Fibroblast of skin of abdomen (primary cell): ENCODE measurements at places on chromosomes 2 and 18.

DNA sequence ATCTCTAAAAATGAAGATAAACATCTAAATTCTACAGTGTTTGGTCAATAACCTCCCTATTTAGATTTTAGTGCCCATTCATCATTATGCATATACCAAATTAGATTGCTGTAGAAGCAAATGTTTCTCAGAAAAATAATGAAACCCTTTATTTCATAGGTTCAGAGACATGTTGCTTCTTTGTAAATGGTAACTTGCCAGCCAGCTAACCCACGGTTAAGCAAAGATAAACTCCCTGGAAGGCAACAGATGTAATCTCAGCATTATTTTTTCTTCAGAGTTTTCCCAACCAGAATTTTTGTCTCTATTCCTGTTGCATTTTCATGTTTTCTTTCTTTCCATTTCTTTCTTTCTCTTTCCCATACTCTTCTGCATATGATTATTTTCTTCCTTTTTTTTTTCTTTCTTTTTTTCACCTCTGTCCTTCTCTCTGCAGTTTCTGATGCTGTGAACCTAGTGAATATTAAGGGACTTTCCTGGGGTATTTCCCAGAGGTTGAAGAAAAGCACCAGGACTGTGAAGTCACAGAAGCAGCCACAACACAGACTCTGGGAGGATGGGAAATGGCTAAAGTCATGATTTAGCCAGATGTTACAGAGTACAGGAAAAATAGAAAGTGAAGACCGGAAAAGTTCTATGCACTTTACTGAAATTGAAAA lies 50.0 kb upstream of the DSG1 start:
- no peak for DNase-seq

GRCh38 chr2:210964141-210964764 lies 407.9 kb downstream of the CPS1 start:
- no peak for DNase-seq

GRCh38 chr2:72925328-72925943 lies 8.1 kb downstream of the EMX1 start:
- no peak for DNase-seq

DNA sequence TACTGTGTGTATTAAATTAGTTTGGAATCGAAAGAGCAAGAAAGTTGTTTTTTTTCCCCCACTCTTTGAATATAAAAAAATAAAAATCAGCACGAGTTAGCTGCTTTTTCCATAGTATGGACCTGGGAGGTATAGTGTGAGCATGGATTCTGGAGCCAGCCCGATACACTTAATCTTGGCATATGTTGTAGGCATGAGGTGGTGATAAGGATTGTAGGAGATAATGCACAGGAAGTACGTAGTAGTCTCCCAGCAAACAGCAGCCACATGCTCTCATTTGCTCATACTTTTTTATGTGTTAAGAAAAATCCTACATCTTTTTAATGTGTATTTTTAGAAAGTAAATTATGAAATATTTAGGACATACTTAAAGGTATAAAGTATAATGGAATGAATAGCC lies 2.1 kb upstream of the DNAJC27 start:
- DNase-seq = no peak

GRCh38 chr2:18651842-18652774 lies 62.7 kb upstream of the NT5C1B start:
- DNase-seq = peak; percentile 83

GRCh38 chr2:207337234-207338219 lies 171.8 kb upstream of the KLF7 start:
- DNase-seq = no peak

DNA sequence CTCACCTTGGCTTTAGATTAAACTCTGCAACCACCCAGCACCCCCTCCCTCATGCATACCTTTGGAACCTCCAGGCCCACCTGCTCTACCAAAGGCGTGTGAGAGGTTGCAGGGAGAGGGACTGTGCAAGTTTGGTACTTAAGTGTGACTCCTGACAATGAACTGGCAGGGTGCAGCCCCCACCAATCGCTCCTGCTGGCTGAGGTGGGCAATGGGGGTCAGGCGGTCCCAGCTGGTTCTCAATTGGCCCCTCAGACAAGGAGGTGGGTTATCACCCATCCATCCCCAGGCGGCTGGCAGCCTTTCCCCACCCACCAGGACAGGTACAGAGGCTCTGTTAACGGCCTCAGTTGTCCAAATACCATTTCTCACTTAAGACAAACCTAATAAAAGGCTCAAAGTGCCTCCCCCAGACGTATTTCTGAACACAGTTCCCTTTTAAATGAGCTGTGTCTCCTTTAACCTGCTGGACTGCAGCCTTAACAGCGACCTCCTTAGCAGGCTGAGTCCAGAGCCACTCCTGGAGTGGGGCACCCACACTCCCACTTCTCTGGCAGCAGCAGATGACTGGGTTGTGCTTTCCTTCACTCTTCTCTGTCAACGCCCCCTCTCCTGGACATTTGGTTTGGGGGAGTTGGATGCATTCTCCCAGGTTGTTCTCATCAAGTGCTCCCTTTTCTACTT lies 169.2 kb upstream of the SMAD2 start:
- DNase-seq = no peak

DNA sequence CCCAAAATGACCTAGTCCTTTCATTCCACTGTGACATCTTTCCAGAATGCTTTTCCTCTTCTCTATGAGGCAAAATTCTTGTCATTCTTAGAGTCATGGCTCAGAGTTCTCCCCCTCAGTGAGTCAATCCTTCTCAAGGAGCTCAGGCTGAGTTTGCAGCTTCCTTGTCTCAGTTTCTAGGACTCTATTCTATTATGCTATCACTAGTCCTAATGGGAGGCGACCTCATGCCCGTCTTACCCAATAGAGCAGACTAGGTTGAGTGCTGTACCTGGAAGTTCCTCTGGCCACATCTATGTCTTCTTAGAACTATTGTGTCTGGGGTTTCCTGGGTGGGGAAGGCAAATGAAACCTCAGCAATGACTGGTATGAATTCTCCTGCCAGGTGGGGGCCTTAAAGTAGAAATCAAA lies 51.5 kb downstream of the HAUS1 start:
- DNase-seq = peak; percentile 93

DNA sequence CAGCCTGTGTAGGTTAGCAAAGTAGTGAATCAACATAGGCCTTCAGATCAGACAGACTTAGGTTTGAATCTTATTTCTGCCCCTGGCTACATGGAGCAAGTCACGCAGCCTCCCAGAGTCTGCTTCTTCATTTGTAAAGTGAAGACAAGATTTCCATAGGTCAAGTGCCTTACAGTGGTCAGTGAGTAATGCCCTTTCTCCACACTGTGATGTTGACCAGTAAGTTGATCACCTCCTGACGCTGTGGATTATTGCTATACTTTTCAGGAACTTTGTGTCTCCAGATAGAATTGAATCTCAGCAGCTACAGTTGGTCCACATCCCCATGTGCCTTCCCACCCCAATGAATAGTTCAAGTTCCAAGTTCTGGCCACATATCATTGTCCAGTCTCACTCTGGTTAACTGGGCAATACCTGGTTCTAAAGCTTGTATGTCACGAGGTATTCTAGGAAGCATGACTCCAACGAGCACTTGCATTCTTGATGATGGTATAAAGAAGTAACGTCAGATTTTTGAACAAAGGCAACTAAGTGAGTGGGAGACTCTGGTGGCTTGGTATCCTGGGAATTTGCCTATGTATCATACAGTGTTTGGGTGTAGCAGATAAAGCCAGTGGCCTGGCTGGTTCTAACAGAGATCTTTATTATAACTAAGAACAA lies 2.1 kb upstream of the CLIP4 start:
- no peak for DNase-seq

DNA sequence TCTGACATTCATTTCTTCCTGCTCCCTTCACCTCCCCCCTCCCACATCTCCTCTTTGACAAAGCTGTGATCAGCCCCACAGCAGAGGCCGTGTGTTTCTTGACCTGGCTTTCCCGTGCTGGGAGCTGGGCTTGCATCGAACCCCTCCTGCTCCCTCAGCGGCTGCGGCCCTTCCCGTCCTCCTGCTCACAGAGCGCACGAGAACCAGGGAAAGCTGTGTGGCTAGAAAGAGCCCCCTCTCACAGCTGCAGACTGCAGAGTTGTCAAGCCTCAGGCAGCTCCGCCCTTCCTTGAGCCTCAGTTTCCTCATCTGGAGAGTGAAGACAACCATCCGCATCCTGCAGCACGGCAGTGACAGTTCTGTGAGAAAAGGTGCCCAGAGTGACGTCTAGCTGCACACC lies 65.7 kb upstream of the GLI2 start:
- no peak for DNase-seq

GRCh38 chr2:43333656-43334144 lies 107.3 kb upstream of the ZFP36L2 start:
- DNase-seq = peak; percentile 76

DNA sequence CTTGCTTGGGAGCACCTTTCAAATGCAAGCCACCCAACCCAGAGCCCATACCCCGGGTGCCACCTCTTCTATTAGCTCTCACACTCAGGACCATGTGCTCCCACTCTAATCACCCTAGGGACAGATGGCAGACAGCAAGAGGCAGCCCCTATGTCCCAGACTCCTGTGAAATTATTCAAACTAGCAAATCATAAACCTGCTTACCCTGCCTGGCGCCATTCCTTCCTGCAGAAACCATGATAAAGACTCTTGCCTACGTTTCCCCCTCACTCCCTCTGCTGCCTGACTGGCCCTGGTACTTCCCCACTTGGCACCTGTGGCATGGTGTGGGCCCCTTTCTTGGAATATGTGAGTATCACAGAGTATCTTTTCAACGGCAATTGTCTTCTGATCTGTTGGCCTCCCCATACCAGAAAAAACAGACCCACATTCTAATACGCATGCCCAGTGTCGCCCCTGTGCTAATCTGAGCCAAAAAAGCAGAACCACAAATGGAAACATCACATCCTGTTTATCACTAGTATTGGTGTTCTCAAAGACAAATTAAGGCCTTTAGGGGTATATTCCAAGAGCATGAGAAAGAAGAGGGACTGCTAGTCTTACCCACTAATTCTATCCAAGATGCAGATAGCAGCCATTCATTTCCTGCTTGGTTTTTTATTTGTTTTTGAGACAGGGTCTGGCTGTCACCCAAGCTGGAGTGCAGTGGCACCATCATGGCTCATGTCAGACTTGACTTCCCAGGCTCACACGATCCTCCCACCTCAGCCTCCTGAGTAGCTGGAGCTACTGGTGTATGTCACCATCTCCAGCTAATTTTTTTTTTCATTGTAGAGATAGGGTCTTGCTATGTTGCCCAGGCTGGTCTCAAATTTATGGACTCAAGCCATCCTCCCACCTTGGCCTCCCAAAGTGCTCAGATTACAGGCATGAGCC lies 44.1 kb upstream of the TTC39C start:
- no peak for DNase-seq

DNA sequence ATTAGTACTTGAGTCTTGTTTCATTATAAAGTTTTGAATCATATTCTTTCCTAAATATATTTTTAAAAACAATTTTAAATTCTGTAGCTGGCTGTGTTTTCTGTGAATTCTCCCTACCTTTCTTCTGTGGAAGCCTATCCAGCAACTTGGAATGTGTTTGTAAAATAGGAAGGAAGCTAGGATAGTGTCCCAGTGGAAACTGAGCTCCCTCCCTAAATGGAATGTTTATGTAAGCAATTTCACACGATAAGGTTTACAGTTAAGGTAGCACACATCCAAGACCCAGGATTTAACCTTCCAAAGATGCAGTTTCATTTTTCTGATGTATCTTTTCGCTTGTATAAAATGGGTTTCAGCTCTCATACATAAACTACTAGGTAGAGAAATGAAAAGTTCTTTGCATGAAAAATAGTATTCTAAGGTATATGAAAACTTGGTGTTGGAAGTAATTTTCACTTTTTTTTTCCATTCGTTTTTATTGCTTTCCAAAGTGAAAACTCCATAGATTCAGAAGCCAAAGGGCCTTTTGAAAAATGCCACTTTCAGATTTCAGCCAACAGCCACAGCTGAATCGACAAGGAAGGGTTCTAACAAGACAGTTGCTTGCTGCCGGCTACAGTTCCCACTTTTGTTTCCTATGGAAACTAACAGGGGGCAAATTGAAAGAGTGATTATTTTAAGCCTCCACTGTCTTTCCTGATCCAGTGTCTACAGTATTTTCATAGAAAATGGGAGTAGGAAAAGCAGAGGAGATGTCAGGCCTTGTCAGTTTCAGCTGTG lies 405.1 kb upstream of the POU3F3 start:
- DNase-seq = no peak

DNA sequence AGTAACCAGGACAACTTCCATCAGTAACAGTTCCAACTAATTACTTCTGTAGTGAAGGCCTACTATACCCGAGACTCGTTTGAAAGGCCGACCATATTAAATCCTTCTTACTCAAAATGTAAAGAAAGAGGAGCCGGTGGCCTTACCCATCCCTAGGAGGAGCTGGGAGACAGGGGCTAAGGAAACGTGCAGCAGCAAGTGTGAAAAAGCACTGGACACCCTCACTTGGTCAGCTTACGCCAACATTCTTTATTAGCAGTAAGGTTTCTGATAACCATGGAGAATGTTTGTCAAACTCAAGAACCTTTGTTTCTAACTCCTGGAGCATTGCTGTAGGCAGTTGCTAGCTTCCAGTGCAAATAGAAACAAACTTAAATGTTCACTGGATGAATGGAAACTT lies 26.7 kb upstream of the VWA3B start:
- no peak for DNase-seq

- DNase-seq = peak; percentile 20
Observed at GRCh38 chr2:16774980-16775898, 109.6 kb upstream of the CYRIA start.

- DNase-seq = no peak
Observed at GRCh38 chr2:44928483-44929158, 12.9 kb upstream of the SIX3 start.

GRCh38 chr2:44197816-44198215 lies 29.1 kb downstream of the PPM1B start:
- no peak for DNase-seq

GRCh38 chr18:9475643-9476591 lies 604 bp downstream of the RALBP1 start:
- DNase-seq = peak; percentile 21

- no peak for DNase-seq
Observed at GRCh38 chr2:22842205-22842869, 542.6 kb upstream of the KLHL29 start.

DNA sequence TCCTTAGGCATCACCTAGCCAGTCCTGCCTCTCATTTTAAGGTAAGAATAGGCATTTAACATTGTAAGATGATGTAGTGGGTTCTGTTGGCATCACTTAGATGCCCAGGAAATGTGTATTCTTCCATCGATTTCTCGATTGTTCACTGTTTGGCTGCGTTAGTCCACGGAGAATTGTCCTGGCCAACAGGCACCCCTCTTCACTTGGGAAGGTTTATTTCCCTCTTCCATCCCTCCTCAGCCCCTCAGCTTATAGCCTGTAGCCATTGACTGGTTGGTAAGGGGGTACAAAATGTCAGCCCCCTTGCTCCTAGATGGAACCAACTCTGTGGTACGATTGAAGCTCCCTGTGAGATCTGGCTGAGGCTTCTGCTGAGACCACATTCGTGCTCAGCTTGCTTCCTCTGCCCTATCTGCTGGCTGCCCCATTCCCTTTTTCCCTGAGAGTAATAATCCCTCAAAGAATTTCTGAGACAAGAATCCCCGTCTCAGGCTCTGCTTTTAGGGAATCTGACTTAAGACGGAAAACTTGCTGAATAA lies 43.4 kb downstream of the PLEKHA3 start:
- peak; percentile 4 for DNase-seq

DNA sequence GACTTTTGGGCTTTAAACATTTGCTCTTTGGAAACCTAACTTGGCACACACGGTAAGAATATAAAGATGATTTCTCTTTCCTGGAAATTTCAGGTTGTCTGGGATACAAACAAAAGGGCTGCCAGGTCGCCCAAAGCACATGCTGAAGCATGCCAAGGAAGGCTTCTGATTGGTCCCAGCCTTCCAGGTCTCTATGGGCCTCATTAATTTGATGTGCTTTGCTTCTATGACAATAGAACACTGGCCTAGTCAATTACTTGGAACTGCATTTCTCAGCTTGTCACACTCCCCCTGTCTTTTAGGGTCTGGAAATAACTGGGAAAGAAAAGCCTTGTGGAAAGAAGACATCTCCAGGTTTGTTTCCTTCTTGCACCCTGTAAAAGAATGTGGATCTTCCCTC lies 228.9 kb downstream of the ADCYAP1 start:
- no peak for DNase-seq
